LHCN-M2 (cell line): ENCODE measurements at places on chromosomes 2 and 18.

- no peak for DNase-seq
Measured at GRCh38 chr2:219384859-219385258, 2.9 kb downstream of the DNPEP start.

DNA sequence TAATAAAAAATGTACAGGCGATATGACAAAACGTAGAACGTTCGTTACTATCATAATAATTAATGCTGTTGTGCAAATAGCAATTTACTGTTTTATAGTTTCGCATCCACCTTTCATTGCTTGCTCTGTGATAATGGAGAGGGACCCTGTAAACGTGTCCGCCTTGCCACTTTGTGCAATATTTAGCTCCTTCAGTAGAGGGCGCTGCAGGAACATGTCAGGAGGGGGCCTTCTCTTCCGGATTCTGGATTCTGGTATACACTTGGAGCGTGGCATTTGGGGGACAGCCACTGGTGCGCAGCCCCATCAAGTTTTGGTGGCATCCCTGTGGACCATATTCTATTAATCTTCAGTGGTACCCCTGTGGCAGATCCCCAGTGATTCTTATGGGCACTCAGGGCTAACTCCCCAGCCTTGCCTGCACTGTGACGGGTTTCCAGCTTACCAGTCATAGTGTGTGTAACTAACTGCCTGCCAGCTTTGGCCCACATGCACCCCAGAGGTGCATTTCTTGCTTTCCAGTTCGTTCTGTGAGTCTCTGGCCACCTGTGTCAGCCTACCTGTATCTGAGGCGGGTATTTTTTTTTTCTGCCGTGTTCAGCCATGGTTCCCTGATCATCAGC, 140.3 kb downstream of the CYRIA start:
- peak; percentile 19 for DNase-seq

DNA sequence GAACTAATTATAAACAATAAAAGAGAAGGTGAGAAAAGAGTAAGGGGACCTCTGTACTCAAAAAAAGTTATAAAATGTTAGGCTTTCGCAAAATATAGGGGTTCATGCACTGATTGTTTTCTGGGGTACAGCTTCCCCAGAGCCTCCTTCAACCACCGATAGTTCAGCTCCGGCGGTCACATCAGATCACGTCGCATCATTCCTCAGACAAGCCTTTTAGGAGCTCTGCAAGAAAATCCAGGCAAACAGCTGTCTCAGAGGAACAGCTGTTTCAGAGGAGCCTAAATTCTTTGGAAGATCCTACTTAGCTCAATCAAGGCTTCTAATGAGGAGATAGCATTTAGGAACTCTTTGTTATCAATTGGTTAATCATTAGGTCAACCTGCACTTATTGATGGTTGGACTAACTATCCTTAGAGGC, 78.7 kb downstream of the MYCN start:
- no peak for DNase-seq

GRCh38 chr2:41990688-41991087, 57.1 kb upstream of the PKDCC start:
- no peak for DNase-seq

DNA sequence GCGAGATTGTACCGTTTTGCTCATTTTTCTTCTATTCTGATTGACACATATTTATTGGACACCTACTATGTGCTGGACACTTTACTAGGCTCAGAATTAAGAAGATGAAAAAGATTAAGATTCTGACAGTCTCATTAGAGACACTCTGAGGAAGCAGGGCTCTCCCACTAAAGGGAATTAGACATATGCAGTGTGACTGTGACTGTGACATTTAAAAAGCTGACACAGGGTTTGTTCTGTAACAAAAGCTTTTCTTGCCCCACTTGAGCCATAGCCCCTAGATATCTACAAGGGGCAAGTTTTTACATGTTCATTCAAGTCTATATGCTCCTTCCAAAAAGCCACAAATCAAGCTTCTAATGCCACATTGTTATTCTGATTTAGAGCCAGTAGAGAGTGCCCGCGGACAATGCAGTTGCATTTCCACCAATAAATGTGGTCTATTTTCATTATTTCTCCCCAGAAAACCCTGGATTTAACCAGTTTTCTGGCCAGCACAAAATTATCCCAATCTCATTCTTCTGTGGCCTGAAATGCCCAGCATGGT, 9.8 kb downstream of the ARHGAP25 start:
- DNase-seq = no peak

- no peak for DNase-seq
Measured at GRCh38 chr2:107687073-107687472, 139.6 kb upstream of the RGPD4 start.

GRCh38 chr2:96203130-96204028, 5.2 kb downstream of the STARD7 start:
- no peak for DNase-seq

- no peak for DNase-seq
Measured at GRCh38 chr2:197304556-197305011, 6.0 kb downstream of the ANKRD44 start.

- no peak for DNase-seq
Measured at GRCh38 chr18:64331419-64331818, 182.5 kb upstream of the LINC00305 start.

- DNase-seq = no peak
Measured at GRCh38 chr18:23712445-23712844, 23.2 kb downstream of the LAMA3 start.

DNA sequence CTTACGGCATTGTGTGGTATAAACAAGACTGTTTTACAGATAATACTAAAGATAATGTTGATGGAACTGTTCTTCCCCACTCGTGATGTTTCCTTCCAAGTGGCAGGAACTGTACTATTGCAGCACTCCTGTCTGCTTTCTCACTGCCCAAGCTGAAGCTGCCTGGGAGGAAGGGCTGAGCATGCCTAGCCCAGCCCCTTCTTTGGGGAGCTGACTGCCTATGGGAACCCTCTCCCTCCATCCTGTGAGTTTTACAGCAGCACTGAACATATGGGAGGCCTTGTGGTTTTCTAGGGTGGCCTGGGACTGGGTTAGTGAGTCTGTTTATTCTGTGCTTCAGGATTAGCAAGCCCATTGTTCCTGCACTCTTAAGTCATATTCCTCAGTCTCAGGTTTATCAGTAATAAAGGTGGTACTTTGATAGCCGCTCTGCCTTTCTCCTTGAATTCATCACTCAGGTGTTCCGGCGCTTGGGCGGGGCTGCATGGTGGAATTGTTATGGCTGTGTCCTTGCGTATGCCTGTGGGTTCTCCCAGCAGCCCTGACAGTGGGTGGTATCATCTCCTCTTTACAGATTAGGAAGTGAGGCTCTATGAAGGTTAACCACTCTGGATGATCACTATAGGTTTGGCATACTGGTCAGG, 379.7 kb downstream of the PTPRM start:
- DNase-seq = peak; percentile 85
